ENCODE measurements at places on chromosomes 12 and 14. TPM values are rescaled to one million over a fixed set of nuclear protein-coding genes. Genes with fewer than 3 reads are reported as not detected.

- no peak for DNase-seq
Measured at GRCh38 chr14:90534838-90535555, 138.2 kb downstream of the CALM1 start.

Gene SPPL3
- total RNA-seq = 19.7 TPM

- no peak for DNase-seq
Measured at GRCh38 chr12:27560126-27560525, 36.1 kb downstream of the PPFIBP1 start.

Gene SLC17A8
- total RNA-seq = not detected

Gene SERPINA9
- total RNA-seq = not detected

DNA sequence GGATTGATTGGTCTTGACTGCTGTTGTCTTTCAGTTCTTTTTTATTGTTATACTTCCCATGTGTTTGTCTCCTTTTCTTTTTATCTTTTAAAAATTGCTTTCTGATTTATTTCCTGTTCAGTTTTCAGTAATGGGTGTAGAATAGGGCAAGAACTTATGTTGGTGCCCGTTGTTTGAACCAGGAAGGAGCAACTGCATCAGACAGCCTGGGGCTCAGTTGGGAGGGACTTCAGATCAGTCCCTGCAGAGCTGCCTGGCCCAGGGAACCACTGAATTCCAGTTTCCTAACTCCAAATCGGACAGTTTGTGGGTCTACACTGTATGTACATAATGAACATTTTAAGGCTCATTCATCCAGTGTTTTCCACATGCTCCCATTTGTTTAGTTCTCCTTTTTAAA, 64.9 kb downstream of the FBXO34 start:
- no peak for DNase-seq

GRCh38 chr14:96217376-96217913, 12.8 kb downstream of the BDKRB2 start:
- no peak for DNase-seq

DNA sequence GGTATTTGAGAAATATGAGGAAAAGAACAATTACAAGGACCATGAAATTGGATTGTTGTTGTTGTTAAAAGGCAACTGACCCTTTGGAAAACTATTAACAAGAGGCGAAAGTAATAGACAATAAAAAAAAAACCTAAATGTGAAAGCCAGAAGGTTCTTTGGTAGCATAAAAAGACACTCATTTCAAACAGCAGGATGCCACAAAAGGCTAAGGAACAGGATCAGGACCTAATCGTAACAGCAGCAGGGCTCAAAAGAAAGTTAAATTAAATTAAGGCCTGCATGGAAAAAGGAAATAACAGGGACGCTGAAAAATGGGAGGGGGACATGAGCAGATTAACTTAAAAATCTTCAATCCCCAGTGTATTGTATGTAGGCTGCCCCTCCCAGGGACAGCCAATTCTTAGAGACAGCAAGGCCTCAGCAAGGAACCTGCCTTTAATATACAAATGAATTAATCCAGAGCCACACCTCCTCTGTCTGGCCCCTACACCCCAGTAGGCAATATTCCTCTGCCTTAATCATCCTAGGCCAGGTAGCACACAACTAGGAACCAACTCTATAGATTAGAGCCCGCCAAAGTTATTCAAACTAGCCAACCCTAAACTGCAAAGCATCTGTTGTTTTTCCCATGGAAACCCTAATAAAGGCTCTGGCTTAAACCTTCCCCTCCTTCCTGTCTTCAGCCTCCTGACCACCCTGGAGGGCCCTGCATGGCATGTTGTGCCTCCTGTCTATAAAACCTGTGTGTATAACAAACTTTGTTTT, 28.4 kb upstream of the AP4S1 start:
- no peak for DNase-seq

DNA sequence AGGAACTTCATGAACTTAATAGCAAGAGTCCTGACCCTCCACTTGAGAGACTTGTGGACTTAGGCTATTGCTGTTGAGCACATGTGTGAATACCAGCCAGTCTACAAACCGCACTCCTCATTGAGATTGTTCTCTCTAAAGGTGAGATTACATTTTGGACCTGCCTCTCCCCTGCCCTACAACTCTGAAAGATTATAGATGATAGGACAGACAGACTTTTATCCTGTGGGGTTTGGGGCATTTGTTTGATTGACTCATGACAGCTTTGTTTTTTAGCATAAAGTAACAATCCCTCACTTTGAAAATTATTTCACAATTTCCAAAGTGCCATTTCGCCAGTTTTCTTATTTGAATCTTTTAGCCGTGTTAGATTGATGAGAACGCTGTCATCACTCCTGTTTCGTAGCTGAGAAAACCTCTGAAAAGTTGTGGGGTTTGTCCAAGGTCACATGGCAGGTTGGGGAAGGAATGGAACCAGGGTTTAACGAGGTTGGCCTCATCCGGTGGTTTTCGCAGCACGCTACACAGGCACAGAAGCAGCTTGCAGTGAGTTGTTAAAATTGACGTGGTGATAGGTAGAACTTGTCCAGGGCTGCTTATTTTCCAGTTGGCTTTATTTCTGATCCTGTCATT, 836 bp downstream of the EVL start:
- DNase-seq = no peak

- no peak for DNase-seq
Measured at GRCh38 chr12:122282061-122282460, 15.8 kb upstream of the VPS33A start.
